ENCODE measurements at places on chromosomes 6 and 20.

DNA sequence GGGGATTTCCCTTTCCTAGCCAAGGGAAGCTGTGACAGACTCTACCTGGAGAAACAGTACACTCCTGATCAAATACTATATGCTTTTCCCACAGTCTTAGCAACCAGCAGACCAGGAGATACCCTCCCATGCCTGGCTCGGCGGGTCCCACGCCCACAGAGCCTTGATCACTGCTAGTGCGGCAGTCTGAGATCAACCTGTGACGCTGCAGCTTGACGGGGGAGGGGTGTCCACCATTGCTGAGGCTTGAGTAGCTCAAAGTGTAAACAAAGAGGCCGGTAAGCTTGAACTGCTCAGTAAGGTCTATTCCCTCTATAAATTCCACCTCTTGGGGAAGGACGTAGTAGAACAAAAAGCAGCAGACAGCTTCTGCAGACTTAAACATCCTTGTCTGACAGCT is 63.2 kb downstream of the WASF1 start:
- no peak for DNase-seq

DNA sequence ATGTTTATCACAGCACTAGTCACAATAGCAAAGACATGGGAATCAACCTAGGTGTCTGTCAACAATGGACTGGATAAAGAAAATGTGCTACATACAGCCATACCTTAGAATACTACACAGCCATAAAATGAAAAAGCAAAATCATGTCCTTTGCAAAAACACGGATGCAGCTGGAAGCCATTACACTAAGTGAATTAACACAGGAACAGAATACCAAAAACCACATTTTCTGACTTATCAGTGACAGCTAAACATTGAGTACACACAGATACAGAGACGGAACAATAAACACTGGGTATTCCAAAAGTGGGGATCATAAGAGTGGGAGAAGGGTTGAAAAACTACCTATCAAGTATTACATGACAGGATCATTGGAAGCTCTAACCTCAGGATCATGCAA is 43.3 kb upstream of the DST start:
- no peak for DNase-seq

GRCh38 chr6:135038335-135038734 is 16.3 kb downstream of the HBS1L start:
- no peak for DNase-seq

GRCh38 chr6:167973148-167973885 is 24.2 kb upstream of the KIF25 start:
- DNase-seq: no peak

- DNase-seq: no peak
These were observed 212.7 kb downstream of the CDKAL1 start for GRCh38 chr6:20746805-20747558.

- no peak for DNase-seq
These were observed 172.9 kb downstream of the LAMA2 start for GRCh38 chr6:129055796-129056195.

- DNase-seq: no peak
These were observed 98.9 kb downstream of the EYA2 start for GRCh38 chr20:46993465-46994095.

GRCh38 chr6:6942831-6943230 is 164.9 kb upstream of the RREB1 start:
- DNase-seq: no peak

GRCh38 chr6:35068644-35069043 is 72.5 kb downstream of the TCP11 start:
- DNase-seq: no peak

- DNase-seq: no peak
These were observed 502.9 kb upstream of the NOX3 start for GRCh38 chr6:155958550-155958949.

DNA sequence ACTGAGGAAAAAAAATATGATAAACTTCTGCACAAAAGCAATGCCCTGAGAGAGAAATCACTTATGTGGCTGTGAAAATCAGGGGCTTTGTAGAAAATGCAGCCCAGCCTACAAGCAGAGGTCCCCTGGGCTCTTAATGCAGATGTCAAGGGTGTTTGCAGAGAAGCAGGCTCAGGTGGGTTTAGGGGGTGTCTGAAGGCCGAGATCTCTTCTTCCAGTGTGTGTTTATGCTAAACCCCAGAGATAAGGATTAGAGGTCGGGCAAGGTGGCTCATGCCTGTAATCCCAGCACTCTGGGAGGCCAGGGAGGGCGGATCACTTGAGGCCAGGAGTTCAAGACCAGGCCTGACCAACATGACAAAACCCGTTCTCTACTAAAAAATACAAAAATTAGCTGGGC is 78.5 kb downstream of the TMEM242 start:
- DNase-seq: no peak

- peak; percentile 29 for DNase-seq
These were observed 815 bp downstream of the UTRN start for GRCh38 chr6:144285798-144286502.

- no peak for DNase-seq
These were observed 64.7 kb downstream of the MYH7B start for GRCh38 chr20:35020108-35020928.

DNA sequence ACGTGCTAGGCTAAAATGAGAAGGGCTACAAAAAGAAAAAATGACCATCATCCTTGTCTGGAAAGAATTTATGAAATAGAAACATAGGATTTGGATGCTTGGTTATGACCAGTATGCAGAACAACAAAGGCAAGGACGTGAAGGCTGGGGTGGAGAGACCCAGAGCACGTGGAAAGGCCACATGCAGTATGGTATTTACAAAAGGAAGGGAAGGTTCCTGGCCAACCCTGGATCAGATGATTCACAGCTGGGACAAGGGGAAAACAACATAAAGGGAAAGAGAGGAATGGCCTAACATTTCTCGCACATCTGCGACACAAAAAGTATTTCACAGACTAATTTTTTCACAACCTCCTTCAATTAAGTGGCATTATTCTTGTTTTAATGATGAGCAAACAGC is 8.2 kb downstream of the STX7 start:
- DNase-seq: no peak

- no peak for DNase-seq
These were observed 132.2 kb downstream of the ARID1B start for GRCh38 chr6:156909212-156910010.

DNA sequence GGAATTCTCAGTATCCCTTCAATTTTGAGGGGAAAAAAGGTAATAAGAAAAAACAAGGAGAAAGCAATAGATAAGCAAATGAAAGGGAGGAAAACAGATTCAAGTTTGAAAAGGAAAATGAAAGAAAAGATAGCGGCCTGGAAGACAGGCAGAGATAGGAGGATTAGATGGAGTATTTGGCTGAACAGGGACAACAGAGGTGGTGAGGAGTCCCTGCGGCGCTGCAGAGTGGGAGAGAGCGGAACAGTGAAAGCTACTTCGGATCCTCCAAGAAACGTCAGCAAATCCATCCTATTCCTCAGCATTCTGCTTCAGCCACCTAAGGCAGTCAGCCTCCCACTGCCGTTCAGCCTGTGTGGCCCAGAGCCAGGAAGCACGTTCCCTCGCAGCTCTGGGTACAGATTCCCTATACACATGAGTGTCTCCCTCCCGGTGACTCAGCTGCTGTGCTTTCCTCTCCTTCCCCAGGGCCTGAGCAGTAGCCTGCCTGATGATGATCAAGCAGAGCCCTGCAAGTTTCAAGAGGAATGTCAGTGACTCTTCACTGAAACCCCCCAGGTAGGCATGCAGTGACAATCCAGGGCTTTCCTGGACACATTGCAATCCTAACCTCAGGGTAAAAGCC is 43.4 kb upstream of the CDYL start:
- no peak for DNase-seq

GRCh38 chr6:89887452-89888137 is 6.7 kb upstream of the GJA10 start:
- no peak for DNase-seq

DNA sequence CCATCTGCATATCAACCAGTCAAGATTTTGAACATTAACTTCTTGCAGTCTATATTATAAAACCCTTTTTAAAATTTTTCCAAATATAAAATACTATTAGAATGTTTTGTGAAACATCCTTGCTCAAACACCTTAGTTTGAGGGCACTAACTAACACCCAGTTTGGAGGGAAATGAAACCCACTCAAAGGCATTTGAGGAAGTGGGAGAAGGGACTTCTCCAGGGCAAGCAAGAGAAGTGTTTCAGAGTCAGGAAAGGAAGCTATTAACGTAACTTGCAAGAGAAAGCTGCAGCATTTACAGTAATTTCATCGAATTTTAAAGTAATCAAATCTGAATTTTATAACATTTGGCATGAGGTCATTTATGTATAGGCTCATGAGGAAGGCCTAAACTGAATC is 21.3 kb downstream of the MTFR2 start:
- no peak for DNase-seq

GRCh38 chr20:48574383-48574782 is 253.4 kb downstream of the PREX1 start:
- DNase-seq: no peak

DNA sequence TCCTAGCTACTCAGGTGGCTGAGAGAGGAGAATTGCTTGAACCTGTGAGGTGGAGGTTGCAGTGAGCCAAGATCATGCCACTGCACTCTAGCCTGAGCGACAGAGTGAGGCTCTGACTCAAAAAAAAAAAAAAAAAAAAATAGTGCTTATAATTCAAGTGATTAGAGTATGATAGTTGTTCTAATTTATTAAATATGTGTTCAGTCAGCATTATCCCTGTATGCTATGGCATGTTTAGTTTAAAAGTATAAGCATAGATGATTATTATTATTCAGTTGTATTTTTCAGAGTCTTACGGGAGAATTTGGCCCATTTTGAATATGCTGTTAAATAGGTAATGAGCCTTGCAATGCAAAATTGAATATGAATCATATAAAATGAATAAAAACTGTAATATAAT is 64.8 kb downstream of the UBR2 start:
- DNase-seq: no peak

DNA sequence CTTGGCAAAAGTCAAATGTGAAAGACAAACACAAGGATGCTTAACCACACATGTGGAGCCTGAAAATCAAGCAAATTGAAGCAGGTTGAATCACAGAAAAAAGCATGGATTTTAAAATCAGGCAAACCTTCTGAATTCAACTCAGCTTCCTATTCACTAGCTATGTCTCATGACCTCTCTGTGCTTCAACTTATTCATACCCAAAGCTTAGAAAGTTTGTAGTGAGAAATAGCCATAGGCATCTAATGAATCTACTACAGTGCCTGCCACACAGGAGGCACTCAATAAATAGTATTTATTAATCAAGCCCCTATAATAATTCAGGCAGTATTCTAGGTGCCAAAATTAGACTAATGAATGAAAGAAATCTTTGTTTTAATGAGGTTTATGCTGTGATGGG is 112.2 kb upstream of the TNFAIP3 start:
- DNase-seq: no peak

GRCh38 chr20:52104546-52105441 is 86.8 kb downstream of the ZFP64 start:
- no peak for DNase-seq

DNA sequence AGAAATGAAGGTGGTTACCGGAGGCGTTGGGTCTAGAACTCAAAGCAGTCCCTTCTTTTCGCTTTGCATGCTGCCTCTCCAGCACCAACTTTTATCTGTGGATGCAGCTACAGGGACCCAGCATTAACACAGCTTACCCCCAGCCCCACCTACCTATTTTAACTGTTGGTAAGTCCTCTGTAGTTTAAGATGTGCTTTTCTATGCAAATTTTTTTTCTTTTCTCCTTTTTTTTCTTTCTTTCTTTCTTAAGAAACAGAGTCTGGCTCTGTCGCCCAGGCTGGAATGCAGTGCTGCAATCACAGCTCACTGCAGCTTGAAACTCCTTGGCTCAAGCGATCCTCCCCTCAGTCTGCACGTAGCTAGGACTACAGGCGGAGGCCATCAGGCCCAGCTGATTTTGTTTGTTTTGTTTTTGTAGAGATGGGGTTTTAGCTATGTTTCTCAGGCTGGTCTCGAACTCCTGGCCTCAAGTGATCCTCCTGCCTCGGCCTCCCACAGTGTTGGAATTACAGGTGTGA is 6.5 kb upstream of the USP45 start:
- no peak for DNase-seq

GRCh38 chr20:5481872-5482271 is 165.1 kb upstream of the PROKR2 start:
- DNase-seq: no peak

- DNase-seq: no peak
These were observed 241.3 kb downstream of the KCNQ5 start for GRCh38 chr6:72863131-72863530.

DNA sequence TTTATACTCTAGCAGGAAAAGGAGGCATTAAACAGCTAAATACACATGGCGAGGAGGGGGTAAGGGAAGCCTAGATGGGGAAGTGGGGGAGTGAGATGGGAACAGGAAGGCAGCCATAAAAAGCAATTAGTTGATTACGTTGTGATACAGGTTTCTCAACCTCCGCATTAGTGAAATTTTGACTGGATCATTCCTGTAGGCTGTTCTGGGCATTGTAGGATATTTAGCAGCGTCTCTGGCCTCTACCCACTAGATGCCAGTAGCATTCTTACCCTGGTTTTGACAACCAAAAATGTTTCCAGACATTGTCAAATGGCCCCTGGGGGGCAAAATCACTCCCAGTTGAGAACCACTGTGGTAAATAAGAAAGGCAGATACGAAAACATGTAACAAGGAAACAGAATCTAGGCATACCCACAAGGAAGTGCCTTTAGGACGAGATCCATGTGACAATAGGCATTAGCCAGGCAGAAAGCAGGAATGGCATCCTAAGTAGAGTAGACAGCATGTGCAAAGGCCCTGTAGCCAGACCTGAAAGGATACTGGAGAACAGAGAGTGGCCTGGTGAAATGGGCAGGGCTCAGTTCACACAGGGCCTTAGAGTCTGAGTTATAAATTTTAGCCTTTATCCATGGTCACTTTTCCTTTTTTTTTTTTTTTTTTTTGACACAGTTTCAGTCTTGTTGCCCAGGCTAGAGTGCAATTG is 25.8 kb upstream of the PTPN1 start:
- DNase-seq: no peak

DNA sequence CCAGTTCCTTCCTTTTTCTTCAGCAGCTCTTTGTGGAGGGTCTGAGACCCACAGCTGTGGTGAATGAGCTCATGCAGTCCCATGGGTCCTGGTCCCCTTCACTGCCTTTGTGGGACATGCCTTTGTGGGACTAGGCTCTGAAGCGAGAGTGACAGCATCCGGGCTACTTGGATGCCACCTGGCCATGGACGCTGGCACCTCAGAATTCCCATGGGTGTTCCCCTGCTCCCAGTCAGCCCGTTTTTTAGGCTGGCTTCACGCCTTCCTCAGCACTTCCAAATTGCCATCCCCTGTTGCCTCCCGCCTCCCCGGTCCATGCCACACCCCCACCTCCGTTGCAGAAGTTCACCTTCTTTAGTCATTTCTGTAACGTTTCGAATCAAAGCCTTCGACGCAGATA is 45.1 kb downstream of the RAMACL start:
- DNase-seq: no peak

- DNase-seq: no peak
These were observed 254.3 kb downstream of the LMBRD1 start for GRCh38 chr6:69542494-69542893.

DNA sequence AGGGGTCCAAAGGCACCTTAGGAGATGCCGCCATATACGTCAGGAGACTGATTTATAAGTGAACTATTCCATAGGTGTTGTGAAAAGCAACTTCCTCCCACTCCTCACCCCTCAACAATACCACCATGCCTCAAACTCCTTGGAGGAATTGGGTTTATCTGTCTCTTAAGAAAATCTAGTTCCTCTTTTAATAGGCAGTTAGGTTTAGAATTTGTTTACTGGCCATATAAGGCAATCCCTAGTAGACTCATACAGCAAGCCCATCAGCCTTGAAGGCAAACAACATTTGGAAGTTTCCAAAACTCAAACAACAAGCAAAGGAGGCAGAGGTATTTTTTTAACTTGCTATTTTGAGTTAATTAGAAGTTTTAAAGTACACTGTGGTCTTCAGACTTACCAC is 66.1 kb downstream of the PRND start:
- DNase-seq: no peak
